Stimulated activated CD4-positive, alpha-beta T cell treated with anti-CD3 and anti-CD28 coated beads, Interleukin-2, amount 100 ng/mL, for 4 hours (primary cell): ENCODE measurements at places on chromosomes 13 and 19.
A peak's percentile ranks its signal among the peaks of the same experiment; 100 is the strongest.

- no peak for DNase-seq
Measured at GRCh38 chr19:40608957-40609356, 7.8 kb downstream of the LTBP4 start.

DNA sequence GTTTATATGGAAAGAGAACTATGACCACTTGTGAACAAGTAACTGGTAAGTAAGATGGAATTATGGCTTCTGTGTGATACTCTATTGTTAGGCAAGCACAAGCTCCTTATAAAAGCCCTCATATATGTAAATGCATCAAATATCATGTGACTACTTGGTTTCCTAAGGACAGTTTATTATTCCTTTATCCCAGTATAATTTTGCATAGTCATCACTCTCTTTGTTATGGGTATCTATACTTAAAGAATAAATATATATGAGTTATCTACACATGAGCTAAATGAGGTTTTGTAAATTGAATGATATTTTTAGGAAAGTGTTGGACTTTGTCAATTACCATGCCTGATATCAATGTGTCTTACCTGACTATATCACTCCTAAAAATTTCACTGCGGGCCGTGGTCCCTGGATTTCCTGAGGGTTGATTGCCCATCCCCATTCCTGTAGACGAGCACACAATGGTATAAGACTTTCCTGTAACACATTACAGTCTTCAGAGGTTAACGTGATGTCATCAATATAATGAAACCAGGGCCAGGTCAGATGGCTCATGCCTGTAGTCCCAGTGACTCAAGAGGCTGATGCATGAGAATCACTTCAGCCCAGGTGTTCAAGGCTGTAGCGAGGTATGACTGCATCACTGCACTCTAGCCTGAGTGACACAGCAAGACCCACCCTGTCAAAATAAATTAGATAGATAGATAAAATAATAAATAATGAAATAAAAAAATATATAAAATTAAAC, 20.7 kb downstream of the ZNF844 start:
- no peak for DNase-seq

- DNase-seq: peak; percentile 28
Measured at GRCh38 chr19:34145741-34146202, 26.5 kb upstream of the LSM14A start.

GRCh38 chr13:43058318-43058674, 34.9 kb downstream of the DNAJC15 start:
- no peak for DNase-seq

GRCh38 chr13:44576351-44577235, 463 bp upstream of the TSC22D1 start:
- DNase-seq: peak; percentile 6

- no peak for DNase-seq
Measured at GRCh38 chr13:24541127-24541475, 28.5 kb upstream of the PARP4 start.

DNA sequence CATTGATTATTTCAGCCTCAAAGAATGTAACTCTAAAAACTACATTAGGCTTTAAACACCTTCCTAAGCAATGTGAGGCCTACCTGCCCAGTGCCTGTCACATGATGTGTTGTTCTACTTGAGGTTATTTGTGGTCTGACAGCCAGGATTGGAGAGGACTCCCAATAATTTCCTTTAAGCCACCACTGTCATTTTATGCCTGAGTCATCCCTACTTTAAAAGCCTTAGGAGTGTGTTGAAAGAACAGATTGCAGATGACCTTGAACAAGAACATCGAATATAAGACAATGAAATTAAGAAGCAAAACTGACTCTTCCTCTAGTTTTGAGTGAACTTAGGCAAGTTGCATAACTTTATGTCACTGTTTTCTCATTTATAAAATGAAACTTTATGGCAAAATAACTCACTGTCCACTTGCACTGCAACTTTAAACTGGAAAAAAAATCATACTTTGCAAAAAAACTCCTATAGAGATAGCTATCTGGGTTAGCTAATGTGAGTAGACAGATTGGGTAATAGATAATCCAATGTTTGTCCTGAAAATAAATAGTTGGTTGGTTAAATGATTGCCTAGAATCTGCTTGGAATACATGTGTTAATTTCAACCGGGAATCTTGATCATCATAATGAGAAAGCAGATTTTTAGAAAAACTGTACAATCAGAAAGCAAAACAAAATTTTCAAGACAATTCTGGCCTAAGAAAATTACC, 361.2 kb downstream of the SUCLA2 start:
- no peak for DNase-seq

DNA sequence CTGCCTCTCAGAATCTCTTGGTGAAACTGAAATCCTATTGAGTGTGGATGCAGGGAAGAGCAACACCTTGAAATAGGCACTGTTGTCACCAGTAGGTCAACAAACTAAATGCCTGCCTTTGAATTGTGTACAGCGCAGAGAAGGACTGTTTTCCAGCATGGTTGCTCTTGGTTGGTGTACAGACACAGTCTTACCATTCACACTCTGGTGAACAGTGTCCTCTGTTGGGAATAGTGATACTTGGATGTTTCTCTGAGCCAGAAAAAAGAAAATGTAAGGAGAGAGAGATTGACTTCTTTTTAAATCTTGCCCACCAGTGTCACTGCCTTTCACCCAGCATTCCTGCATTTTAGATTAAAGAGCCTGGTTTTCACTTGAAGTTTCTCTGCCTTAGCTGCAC, 179.7 kb downstream of the STK24 start:
- no peak for DNase-seq

DNA sequence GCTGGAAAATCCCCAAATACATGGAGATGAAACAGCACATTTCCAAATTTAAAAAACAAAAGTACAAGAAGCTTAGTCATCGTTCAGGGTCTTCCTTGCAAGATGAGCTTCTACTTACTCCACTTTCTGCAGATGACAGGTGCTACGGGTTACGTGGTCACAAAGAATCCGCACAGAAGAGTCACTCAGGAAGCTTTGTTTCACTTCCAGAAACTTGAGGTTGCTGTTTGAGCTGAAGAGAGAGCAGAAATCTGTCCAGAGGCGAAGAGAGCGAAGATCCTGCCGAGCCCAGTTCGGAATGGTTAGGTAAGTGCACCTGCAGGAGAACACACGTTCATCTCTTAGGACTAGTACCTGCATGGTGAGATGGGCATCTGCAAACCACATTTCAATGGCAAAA, 9.4 kb downstream of the NLRP7 start:
- DNase-seq: no peak

DNA sequence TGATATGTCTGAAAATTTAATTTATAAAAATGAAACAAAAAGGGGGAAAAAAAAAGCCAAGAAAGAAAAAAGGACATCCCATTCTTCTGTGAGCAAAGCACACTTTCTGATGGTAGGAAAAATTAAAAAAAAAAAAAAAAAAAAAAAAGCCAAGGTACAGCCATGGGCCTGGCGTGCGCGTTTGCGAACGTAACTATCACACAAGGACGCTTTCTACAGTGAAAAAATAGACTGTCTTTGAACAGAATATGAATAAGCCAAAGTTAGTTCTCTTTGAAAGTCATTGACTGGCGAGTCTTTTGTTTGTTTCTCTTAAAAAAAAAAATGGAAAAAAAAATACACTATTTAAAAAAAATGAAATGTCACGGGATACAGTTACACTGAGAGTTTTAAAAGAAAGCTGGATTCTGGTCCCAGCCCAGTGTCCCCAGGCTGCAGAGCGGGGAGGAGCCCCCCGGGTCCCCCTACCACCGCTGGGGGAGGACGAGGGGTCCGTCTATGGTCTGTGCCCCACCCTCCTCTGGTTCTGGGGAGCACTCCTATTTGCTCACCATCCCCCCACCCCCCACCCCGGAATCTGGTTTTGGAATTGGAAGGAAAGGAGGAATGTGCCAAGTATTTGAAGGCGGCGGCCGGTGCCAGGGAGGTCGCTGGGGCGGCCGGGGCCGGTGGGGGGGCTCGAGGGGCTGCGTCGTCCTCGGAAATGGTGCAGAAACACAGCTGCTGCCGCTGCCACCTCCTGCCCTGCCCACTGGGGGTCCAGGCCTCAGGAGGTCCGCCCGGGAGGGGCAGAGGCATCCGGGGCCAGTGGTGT, 134.5 kb downstream of the PTPRS start:
- no peak for DNase-seq

GRCh38 chr13:44007451-44007850, 127.7 kb downstream of the LACC1 start:
- no peak for DNase-seq

DNA sequence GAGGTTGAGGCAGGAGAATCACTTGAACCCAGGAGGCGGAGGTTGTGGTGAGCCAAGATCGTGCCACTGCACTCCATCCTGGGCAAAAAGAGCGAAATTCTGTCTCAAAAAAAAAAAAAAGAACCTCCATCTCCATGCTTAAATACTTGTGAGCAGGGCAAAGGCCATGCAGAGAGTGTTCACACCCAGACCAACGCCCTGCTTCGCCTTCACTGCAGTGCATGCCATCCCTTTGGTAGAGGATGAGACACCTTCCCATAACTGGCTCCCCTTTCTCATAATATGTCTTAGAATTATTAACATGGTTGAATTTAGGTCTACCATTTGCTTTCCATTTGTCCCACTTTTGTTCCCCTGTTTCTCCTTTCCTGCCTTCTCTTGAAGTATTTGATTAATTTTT, 15.4 kb downstream of the BBC3 start:
- DNase-seq: no peak

DNA sequence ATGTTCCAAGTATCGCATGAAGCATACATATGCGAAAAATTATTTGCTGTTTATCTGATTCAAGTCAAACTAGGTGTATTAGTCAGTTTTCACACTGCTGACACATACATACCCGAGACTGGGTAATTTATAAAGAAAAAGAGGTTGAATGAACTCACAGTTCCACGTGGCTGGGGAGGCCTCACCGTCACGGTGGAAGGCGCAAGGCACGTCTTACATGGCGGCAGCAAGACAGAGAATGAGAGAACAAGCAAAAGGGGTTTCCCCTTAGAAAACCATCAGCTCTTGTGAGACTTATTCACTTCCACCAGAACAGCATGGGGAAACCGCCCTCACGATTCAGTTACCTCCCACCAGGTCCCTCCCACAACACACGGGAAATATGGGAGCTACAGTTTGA, 13.0 kb upstream of the PROZ start:
- DNase-seq: no peak

GRCh38 chr19:45406226-45407090, at the start of gene POLR1G:
POLR1G (plus strand) TSS chr19:45406644; CDS start chr19:45406697, 53 bp downstream.
- DNase-seq: peak; percentile 68

DNA sequence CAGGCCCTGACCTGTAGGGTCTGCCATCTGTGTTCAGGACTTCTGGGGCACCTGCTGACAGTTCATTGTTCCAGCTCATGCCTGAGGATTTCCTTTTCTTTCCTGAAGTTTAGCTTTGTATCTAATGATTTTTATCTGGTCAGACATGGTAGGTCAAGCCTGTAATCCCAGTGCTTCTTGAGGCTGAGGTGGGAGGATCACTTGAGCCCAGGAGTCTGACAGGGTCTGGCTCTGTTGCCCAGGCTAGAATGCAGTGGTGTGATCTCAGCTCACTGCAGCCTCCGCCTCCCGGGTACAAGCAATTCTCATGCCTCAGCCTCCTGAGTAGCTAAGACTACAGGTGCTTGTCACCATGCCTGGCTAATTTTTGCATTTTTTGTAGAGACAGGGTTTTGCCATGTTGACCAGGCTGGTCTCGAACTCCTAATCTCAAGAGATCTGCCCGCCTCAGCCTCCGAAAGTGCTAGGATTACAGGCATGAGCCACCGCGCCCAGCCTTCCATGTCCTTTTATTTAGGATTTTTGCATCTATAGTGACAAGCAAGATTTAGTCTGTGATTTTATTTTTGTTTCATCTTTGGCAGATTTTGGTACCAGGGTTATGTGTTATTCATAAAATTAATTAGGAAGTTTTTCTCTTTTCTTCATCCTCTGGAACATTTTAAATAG, 33.2 kb downstream of the CHST8 start:
- no peak for DNase-seq

DNA sequence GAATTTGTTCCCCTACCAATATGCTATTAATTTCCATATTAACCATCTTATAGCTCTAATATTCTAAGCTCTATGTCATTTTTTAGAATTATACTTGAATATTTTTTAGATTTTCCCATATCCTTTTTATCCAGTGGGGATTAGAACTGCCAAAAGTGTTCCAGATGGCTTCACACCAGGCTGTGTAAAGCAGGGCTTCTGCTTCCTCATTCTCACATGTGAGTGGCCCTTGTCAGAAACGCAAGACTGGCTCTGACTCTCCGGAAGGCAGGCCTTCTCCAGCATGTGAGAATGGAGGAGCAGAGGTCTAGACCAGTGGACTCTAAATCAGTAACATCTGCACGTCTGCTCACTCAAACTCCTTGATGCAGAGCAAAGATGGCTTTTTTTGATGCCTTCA, 650.1 kb downstream of the FGF9 start:
- no peak for DNase-seq

DNA sequence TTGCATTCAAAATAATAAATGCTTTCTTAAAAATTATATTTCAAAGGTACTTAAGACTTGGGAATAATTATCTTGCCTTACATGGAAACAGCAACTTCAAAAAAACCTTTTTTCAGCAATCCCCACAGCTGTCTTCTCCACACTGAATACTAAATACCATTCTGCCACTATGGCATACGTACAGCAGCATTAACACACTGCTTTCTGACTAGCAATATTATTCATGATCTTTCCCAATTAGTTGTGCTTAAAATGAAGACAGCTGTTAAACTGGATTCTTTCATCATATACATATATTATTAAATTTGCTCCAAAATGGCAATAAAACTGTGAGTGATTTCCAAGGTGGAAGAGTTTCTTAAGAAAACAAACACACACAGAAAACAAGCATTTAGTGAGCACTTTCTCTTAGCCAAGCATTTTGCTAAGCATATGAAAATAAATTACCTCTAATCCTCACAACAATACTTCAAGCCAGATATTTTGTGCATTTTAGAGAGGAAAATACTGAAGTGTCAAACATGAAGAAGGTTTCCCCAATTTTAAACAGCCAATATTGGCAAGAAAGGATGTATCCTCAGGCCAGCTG, 609.5 kb downstream of the SLITRK1 start:
- no peak for DNase-seq
